Activated naive CD8-positive, alpha-beta T cell treated with anti-CD3 and anti-CD28 coated beads, Interleukin-2, amount 50 U/mL, for 16 hours (primary cell): ENCODE measurements at places on chromosomes 11 and 22.

GRCh38 chr11:117144477-117145392, 648 bp downstream of the PAFAH1B2 start:
- DNase-seq: no peak

DNA sequence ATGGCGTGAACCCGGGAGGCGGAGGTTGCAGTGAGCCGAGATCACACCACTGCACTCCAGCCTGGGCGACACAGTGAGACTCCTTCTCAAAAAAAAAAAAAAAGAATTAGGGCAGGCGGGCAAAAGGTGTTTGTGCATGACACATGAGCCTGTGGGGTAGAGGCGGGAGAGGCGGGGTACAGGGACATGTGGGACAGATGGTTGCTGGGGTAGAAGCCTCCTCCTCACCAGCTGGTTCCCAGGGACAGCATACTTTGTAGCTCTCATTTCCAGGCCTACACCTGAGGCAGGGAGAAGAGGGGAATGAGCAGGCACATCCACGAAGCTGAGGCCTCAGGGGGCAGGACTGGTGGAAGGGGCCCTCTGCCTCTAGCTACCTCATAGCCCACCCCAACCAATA, 23.7 kb downstream of the YWHAH start:
- DNase-seq: no peak

GRCh38 chr11:13098063-13098462, 88.9 kb downstream of the RASSF10 start:
- DNase-seq: no peak

- DNase-seq: no peak
Measured at GRCh38 chr22:32804531-32805360, 3.2 kb downstream of the TIMP3 start.

DNA sequence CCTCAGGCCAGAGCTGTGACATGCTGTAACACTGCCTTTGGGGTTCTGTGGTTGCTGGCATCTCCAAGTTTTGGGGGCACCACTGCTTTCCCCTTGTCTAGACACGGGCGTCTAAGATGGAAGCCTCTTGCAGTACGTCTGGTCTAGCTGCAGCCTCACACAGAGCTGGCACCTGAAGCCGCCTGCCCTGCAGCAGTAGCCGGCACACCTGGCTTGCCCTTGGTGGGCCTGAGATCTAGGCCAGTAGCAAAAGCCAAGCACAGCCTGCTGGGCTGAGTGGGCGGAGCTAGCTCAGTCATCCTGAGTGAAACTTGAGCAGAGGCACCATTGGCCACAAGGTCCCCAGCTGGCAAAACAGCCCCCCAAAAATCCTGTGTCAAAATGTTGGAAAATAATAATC, 154.2 kb downstream of the DLG2 start:
- no peak for DNase-seq

- DNase-seq: no peak
Measured at GRCh38 chr11:15519124-15519791, 404.5 kb downstream of the INSC start.
